Activated naive CD8-positive, alpha-beta T cell treated with anti-CD3 and anti-CD28 coated beads for 36 hours (primary cell): ENCODE measurements at places on chromosomes 7 and 10. TPM values are rescaled to one million over a fixed set of nuclear protein-coding genes. Genes with fewer than 3 reads are reported as not detected.

DNA sequence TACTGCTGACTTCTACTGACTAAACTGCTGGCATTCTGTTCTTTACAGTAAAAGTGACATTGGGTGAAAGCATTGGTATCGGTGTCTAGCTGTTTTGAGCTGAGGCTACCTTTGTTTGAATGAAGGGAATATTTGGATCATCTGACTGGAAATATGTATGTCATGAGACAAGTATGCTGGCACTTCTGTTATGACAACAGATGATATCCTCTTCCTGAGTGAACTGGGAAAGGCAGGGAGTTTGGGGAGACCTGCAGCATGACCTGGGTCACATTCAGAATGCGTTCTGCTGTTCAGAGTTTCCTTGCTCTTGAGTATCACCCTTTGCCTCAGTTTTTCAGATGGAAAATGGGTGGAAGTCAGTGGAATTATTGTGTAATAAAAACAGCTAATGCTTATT lies 81.8 kb downstream of the PLCE1 start:
- no peak overlapping the region for H3K27ac ChIP-seq
- DNase-seq: no peak
- no peaks in the 10 kb centered on the region for H3K4me1 ChIP-seq

The CRTAC1 gene
- not detected for total RNA-seq

GRCh38 chr10:89783406-89783805 lies 82.0 kb downstream of the KIF20B start:
- H3K36me3 ChIP-seq: peaks cover 11% of the 10 kb centered on the region
- H3K4me1 ChIP-seq: peaks cover 4% of the 10 kb centered on the region
- H3K4me3 ChIP-seq: no peak overlapping the region
- H3K27me3 ChIP-seq: no peaks in the 10 kb centered on the region
- no peak overlapping the region for H3K27ac ChIP-seq
- DNase-seq: no peak

GRCh38 chr10:58265249-58265648 lies 2.4 kb downstream of the IPMK start:
- peaks cover 45% of the 10 kb centered on the region for H3K4me1 ChIP-seq
- H3K36me3 ChIP-seq: peaks cover 13% of the 10 kb centered on the region
- no peaks in the 10 kb centered on the region for H3K27me3 ChIP-seq
- DNase-seq: no peak
- peak overlapping the region; percentile 92 for H3K4me3 ChIP-seq

The NEUROD6 gene
- not detected for total RNA-seq

DNA sequence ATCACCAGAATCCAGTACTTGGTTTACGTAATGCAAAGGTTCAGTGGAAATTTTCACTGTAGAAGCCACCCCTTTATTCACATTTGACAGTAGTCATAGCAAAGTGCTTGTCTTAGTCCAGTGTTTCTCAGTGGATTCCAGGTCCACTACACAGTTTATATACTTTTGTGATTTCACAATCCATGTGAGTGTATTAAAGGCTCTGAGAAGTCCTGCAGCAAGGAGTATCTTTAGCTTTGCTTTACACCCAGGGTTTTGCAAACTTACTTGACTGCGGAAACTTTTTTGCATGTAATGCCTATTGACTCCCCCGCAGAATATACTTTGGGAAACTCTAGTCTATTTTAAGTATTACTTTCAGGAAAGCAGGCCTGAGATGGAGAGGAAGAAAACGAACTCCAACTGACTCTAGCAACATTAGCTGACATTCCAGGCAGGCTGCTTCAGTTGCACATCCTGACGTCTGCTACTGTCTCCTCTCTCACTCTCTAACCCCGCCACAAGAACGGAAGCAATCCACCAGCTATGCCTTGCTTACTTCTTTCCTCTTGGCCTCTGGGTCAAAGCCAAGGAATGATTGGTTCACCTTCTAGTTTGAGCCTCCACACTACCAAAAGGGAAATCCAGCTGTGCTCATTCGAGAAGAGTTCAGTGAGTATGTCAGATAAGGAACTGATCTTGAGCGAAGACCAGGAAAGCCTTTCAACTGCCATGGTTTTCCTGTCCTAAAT lies 6.2 kb downstream of the PLXNA4 start:
- no peak overlapping the region for H3K4me3 ChIP-seq
- DNase-seq: no peak
- H3K36me3 ChIP-seq: no peaks in the 10 kb centered on the region

GRCh38 chr10:109920016-109920415 lies 3.3 kb downstream of the XPNPEP1 start:
- H3K27ac ChIP-seq: peak overlapping the region; percentile 43
- H3K4me1 ChIP-seq: peaks cover 77% of the 10 kb centered on the region
- H3K4me3 ChIP-seq: no peak overlapping the region
- H3K36me3 ChIP-seq: peaks cover 60% of the 10 kb centered on the region
- H3K27me3 ChIP-seq: no peaks in the 10 kb centered on the region

DNA sequence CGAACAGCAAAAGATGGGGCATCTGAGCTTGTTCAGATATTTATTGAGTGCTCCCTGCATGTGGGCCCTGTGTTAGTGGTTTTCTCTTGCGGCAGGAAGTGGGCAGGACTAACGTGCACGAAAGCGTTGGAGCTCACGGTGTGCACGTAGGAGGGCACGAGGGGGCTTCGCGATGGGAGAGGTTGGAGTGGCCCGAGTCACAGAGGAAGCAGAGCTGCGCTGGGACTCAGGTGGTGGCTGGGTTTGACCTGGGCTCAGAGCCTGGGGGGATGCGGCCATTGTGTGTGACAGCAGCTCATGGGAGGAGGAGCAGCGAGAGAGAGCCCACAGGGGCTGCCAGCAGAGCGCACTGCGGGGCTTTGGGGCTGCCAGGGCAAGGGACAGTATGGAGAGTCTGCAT lies 7.7 kb downstream of the ZSCAN25 start:
- peak overlapping the region; percentile 88 for H3K4me3 ChIP-seq
- H3K4me1 ChIP-seq: peaks cover 80% of the 10 kb centered on the region
- DNase-seq: peak; percentile 87
- peak overlapping the region; percentile 99 for H3K27ac ChIP-seq
- H3K36me3 ChIP-seq: peaks cover 78% of the 10 kb centered on the region
- H3K27me3 ChIP-seq: peaks cover 3% of the 10 kb centered on the region

GRCh38 chr10:49184642-49185111 lies 3.5 kb downstream of the TMEM273 start:
- peaks cover 34% of the 10 kb centered on the region for H3K4me1 ChIP-seq
- H3K27me3 ChIP-seq: peaks cover 63% of the 10 kb centered on the region
- DNase-seq: no peak
- H3K27ac ChIP-seq: peak overlapping the region; percentile 42
- no peaks in the 10 kb centered on the region for H3K36me3 ChIP-seq
- H3K4me3 ChIP-seq: no peak overlapping the region

GRCh38 chr7:88590963-88591362 lies 168.5 kb upstream of the ZNF804B start:
- H3K4me3 ChIP-seq: no peak overlapping the region
- no peaks in the 10 kb centered on the region for H3K4me1 ChIP-seq
- H3K27me3 ChIP-seq: peaks cover 5% of the 10 kb centered on the region
- DNase-seq: no peak
- peaks cover 1% of the 10 kb centered on the region for H3K36me3 ChIP-seq
- no peak overlapping the region for H3K27ac ChIP-seq

DNA sequence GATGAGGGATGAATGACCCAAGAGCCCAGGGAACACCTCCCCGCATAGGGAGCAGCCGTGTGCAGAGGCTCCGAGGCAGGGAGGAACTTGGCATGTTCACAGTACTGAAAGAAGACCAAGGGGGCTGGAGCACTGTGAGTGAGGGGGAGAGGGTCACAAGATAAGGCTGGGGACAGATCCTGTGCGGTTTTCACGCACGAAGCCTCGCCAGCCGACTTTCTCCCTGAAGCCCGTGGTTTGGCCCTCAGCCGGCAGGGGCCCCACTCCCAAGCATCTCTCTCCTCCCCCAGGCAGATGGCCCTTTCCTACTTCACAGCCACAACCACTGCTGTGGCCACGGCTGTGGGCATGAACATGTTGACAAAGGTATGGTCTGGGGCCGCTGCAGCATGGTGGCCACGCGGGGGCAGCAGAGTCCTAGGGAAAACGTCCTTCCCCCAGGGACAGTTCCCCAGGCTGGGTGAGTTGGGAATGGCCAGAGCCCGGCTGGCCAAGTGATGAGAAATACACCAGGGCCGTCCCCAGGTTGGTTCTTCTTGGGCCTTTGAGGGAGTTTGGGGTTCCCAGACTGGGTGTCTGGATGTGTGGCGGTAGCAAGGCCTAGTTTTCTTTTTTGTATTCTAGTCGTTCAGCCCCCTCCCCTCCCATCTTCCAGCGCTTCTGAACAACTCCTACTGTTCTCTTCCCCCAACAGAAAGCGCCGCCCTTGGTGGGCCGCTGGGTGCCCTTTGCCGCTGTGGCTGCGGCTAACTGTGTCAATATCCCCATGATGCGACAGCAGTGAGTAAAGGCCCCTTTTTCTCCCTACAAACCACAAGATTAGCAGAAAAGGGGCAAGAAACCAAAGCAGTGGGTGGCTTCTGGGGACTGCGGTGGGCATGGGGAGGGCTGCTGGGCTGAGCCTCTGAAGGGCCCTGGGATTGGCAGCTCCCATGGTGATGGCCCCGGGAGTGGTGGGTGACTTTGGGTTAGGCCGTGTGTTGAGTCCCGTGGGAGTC lies 14.4 kb upstream of the WBP1L start:
- no peaks in the 10 kb centered on the region for H3K27me3 ChIP-seq
- peak; percentile 47 for DNase-seq
- H3K4me3 ChIP-seq: no peak overlapping the region
- H3K27ac ChIP-seq: peak overlapping the region; percentile 7
- H3K36me3 ChIP-seq: peaks cover under 1% of the 10 kb centered on the region
- peaks cover 6% of the 10 kb centered on the region for H3K4me1 ChIP-seq

DNA sequence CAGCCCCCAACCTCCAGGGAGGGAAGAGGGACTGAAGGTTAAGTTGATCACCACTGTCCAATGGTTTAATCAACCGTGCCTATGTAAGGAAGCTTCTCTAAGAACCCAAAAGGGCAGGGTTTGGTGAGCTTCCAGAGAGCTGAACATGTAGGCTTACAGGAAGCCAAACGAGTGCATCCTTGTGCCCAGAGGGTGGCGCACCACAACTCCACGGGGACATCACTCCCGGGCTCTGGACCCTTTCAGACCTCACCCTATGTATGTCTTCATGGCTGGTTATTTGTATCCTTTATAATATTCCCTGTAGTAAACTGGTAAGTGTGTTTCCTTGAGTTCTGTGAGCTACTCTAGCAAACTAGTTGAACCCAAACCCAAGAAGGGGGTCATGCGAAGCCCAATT lies 11.5 kb upstream of the NFKB2 start:
- no peak overlapping the region for H3K27ac ChIP-seq
- H3K36me3 ChIP-seq: peaks cover 17% of the 10 kb centered on the region
- DNase-seq: no peak
- peaks cover 6% of the 10 kb centered on the region for H3K4me1 ChIP-seq
- no peaks in the 10 kb centered on the region for H3K27me3 ChIP-seq
- H3K4me3 ChIP-seq: no peak overlapping the region

The DNAJC9 gene
- 65.0 TPM for total RNA-seq

DNA sequence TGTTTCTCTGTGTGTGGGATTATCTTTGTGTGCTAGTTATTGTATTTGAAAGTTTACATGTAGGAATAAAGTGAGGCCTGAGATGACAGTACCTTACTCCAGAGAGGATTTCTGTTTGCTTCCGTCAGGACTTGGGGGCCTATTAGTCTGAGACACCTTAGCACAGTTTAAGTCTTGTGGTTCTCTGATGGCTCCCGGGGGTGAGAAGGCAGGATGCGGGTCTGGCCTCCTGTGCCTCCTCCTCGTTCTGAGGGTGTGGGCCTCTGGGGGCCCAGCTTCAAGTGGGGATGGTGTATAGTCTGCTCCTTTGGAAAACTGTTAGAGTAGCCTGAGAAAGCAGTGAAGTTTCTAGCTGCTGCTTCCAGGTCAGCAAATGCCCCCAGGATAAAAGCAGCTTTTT lies 12.4 kb downstream of the MTURN start:
- no peak overlapping the region for H3K4me3 ChIP-seq
- no peaks in the 10 kb centered on the region for H3K27me3 ChIP-seq
- H3K36me3 ChIP-seq: no peaks in the 10 kb centered on the region
- DNase-seq: no peak
- peaks cover 7% of the 10 kb centered on the region for H3K4me1 ChIP-seq
- H3K27ac ChIP-seq: no peak overlapping the region

DNA sequence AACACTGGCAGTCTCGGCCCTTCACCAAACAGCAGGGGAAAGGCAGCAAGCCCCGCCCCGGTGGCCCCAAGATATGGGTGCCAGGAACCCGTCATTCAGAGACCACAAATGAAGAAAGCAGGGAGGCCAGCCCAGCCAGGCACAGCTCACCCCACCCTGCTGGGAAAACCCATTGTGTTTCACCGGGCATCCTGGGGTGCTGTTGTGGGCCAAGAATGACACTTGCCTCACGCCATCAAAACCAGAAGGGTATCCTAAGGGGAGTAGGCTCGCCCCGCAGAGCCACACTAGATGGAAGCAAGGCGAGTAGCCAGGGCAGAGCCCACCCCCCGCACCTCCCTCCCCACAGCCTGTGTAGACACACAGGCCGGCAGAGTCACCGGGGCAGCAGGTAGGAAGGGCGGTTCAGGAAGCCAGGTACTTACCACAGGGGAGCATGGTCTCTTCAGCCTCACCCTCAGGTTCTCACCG lies 72.5 kb upstream of the KCNMA1 start:
- no peak for DNase-seq
- no peak overlapping the region for H3K27ac ChIP-seq
- peaks cover 31% of the 10 kb centered on the region for H3K27me3 ChIP-seq

GRCh38 chr10:106537866-106538265 lies 626.6 kb downstream of the SORCS1 start:
- no peak overlapping the region for H3K4me3 ChIP-seq
- H3K27ac ChIP-seq: no peak overlapping the region
- no peaks in the 10 kb centered on the region for H3K36me3 ChIP-seq

DNA sequence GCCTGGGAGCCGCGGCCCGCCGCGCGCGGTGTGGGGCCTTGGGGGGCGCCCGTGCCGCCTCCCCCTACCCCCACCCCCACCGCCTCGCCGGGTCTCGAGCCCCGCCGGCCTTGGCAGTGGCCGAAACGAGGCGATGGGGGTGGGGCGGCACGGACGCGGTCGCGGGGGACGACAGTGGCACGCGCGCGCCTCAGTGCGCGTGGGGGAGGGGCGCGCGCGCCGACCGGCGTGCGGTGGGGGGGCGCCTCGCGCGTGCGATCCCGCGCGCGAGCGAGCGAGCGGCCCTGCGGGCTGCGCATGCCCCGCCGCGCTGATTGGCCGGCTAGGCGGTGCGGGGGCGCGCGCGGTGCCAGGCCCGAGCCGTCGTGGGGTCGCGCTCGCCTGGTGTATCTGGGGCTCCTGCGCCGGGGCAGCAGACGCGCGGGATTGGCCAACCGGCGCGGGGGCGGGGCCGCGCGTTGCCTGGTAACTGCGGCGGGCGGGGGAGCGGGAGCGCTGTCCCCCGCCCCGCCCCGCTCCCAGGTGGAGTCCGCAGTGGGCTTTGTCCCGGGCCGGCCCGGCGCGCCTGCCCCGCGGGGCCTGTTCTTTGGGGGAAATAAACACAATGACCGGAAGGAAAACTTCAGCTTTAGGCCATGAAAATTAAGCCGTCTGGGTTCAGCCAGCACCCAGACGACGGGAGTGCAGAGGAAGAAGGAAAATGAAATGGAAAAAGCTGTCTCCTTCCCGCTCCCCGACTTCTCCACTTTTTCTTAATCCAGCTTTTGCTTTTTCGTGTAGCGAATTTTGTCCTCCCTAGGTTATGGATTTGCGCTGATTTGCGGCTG lies 873 bp downstream of the GTF2I start:
- H3K4me1 ChIP-seq: peaks cover 55% of the 10 kb centered on the region
- DNase-seq: peak; percentile 97
- H3K36me3 ChIP-seq: peaks cover 26% of the 10 kb centered on the region
- H3K27ac ChIP-seq: peak overlapping the region; percentile 95

The PTPRN2 gene
- total RNA-seq: 0.72 TPM
